Testis (tissue), 5 donors: ENCODE measurements at places on chromosomes 2 and 18. TPM values are rescaled to one million over a fixed set of nuclear protein-coding genes. Genes with fewer than 3 reads are reported as not detected.

The KCNJ13 gene
- total RNA-seq: 1.3 TPM

DNA sequence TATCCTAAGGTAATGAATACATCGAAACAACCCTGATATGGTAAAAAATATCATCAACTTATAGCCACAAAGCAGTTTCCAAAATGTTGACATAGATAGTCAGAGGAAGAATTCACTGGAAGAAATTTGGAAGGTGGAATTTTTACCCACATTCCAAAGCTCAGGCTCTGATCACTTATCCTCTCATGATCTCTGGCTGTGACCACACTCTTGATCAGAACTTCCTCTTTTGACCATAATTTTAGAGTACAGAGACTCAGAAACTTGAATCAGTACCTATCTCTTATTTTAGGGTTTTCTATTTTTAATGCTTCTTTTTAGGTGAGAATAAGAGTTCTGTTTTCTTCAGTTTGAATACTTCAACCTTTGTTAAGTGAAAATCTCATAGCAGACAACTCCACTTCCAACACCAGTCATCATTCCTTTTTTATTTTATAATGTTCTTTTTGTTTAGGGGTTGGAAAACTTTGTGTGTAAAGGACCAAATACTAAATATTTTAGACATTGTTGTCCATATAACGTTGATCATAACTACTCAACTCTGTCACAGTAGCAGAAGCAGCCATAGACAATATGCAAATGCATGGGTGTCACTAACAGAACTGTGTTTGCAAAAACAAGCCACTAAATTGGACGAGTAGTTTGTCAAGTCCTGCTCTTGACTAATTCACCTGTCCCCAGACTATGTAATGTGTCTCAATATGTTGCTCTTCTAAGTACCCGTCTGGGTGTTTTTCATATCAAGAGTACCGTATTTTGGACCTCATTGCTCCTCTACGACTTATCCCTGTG is 891.6 kb upstream of the CRIM1 start:
- no peak for DNase-seq
- no peaks in the 10 kb centered on the region for H3K27me3 ChIP-seq
- no peak overlapping the region for H3K27ac ChIP-seq
- no peaks in the 10 kb centered on the region for H3K4me1 ChIP-seq

- no peaks in the 10 kb centered on the region for H3K27me3 ChIP-seq
- no peak for DNase-seq
- H3K4me3 ChIP-seq: no peak overlapping the region
- no peak overlapping the region for H3K27ac ChIP-seq
Observed at GRCh38 chr18:47595831-47596501, 334.5 kb downstream of the SMAD2 start.

GRCh38 chr18:3097082-3097481 is 84.1 kb upstream of the LPIN2 start:
- H3K27ac ChIP-seq: no peak overlapping the region
- DNase-seq: no peak
- H3K4me3 ChIP-seq: no peak overlapping the region
- H3K27me3 ChIP-seq: no peaks in the 10 kb centered on the region
- H3K4me1 ChIP-seq: no peaks in the 10 kb centered on the region
- no peaks in the 10 kb centered on the region for H3K36me3 ChIP-seq

DNA sequence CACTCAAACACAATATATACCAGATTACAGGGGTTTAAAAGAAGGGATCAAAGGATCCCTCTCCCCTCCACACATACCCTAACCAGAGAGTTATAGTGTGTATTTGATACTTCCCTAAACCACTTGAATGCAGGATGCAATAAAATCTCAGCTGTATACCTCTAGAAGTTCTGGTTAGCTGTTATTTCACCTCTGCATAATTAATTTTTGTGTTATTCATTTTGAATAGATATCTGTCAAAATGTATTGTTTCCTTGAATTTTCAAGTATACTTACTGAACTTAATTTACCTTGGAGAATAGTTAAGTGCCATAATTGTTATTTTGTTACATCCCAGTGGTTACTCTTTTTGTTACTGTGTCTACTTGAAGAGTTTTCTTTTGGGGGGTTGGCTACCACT is 34.5 kb downstream of the DDX1 start:
- peaks cover 4% of the 10 kb centered on the region for H3K36me3 ChIP-seq
- peaks cover 3% of the 10 kb centered on the region for H3K4me1 ChIP-seq
- DNase-seq: no peak
- H3K27me3 ChIP-seq: no peaks in the 10 kb centered on the region

DNA sequence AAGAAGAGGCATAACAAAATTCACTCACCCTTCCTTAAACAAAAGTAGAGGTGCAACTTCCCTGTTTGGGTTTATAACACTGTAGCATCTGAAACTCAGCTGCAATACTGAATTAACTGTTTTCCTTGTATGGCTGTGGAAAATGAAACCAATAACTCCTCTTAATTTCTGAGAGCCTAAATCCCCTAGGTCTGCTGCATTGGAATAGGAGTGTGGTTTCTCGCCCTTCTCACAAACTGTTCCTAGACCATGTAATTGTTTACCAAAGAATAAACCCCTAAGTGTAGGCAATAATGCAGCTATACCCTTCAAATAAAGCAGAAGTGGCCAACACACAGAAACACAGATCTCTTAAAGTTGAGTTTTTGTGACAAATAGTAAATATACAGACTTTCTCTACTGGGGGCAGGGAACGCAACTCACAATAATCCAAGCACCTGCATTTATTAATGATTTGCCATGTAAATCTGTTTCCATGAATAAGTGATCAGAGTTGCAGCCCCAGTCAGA is 52.0 kb downstream of the RASGRP3 start:
- no peak overlapping the region for H3K4me3 ChIP-seq
- H3K27me3 ChIP-seq: no peaks in the 10 kb centered on the region
- no peaks in the 10 kb centered on the region for H3K36me3 ChIP-seq
- H3K4me1 ChIP-seq: no peaks in the 10 kb centered on the region
- H3K27ac ChIP-seq: no peak overlapping the region

DNA sequence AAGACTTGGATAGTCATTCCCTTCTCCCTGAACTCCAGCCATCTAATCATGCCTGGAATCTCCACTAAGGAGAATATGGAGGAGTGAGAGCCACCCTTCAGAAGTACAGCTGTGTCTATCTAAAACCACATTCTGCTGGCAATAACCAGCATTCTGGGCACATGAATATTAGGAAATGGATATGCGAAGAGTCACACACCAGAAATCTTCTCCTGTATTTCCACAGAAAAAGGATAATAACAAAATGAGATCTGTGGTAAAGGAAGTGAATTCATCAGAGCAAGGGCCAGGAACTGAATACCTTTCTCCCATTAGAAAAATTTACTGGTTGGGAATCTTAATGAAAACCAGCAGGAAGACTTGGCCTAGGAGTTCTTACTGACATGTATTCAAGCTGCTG is 218.8 kb downstream of the SCG2 start:
- no peaks in the 10 kb centered on the region for H3K4me1 ChIP-seq
- no peak overlapping the region for H3K4me3 ChIP-seq
- H3K27me3 ChIP-seq: no peaks in the 10 kb centered on the region
- no peak overlapping the region for H3K27ac ChIP-seq

The TXNDC2 gene
- total RNA-seq: 30.5 TPM

GRCh38 chr2:233435436-233436190 is 81.3 kb downstream of the DGKD start:
- H3K36me3 ChIP-seq: no peaks in the 10 kb centered on the region
- H3K27me3 ChIP-seq: no peaks in the 10 kb centered on the region
- H3K27ac ChIP-seq: no peak overlapping the region
- DNase-seq: peak; percentile 13

The CFAP65 gene
- total RNA-seq: 23.7 TPM

The CLHC1 gene
- 7.9 TPM for total RNA-seq

DNA sequence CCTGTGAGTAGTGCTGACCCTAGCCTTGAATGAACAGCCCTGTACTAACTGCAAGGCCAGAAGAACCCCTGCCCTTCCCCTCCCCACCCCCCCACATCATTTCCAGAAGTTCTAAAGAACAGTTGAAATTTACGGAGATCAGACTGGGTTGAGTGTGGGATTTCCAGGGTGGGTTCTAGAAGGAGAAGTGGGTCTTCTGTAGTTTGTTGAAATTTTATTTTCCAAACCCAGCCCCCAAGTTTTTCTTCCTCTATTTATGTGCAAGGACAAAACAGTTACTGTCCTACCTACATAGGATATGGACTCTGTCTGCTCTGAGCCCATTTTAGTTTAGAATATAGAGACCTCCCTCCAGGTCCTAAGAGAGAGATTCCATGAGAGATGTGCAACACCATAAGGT is 26.3 kb upstream of the CASP10 start:
- H3K27ac ChIP-seq: no peak overlapping the region
- no peaks in the 10 kb centered on the region for H3K36me3 ChIP-seq
- no peak for DNase-seq
- H3K4me1 ChIP-seq: peaks cover 16% of the 10 kb centered on the region

DNA sequence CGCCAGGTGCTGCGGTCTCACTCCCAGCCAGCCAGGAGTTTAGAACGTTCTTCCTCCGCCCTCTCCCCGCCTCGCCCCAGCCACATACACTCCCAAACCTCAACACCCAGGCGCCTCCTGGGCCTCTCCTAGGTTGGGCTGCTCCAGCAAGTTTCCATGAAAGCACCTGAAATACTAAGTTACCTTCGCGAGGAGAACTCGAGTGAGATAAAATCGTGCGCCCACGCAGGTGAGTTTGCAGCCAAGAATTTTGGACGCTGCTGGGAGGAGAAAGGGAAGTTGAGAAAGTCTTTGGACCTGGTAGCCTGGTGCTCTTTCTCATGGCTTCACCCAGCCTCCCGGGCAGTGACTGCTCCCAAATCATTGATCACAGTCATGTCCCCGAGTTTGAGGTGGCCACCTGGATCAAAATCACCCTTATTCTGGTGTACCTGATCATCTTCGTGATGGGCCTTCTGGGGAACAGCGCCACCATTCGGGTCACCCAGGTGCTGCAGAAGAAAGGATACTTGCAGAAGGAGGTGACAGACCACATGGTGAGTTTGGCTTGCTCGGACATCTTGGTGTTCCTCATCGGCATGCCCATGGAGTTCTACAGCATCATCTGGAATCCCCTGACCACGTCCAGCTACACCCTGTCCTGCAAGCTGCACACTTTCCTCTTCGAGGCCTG is at the start of gene GPR39:
Gene GPR39 (plus strand): TSS at position 83 of the 673 bp plus-strand sequence.
- H3K27ac ChIP-seq: no peak within 1 kb of the TSS
- H3K36me3 ChIP-seq: no peaks in the 10 kb centered on the region
- H3K4me3 ChIP-seq: peak within 1 kb of the TSS; percentile 45
- H3K27me3 ChIP-seq: no peaks in the 10 kb centered on the region

The RGPD5 gene
- 70.9 TPM for total RNA-seq

DNA sequence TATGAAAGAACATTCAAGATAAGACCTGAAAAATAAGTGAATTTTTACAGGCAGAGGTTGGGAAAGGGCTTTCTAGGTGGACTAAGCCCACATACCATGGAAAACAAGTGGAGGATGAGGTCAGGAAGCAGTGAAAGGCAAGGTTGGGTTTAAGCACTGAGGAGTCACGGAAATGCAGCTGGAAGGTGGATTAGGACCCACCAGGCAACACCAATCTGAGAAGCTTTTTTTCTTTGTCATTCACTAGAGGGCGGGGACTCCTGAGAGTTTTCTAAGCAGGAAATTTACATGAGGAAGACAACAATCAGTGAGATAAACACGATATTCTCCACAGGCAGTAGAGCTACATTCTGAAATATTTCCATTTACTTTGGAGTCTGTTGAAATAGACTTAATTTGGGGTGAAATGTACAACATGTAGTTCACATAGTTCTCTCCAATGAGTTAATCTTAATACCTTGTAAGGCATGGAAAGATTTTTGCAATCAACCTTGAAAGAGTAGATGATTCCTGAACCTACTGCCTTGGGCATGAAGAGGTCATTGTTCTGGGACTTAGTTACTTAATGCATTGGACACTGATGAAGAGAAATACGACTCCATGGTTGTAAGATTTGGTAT is 40.7 kb downstream of the VIT start:
- peaks cover 4% of the 10 kb centered on the region for H3K4me1 ChIP-seq
- H3K36me3 ChIP-seq: no peaks in the 10 kb centered on the region
- DNase-seq: no peak
- no peak overlapping the region for H3K4me3 ChIP-seq

The LGALSL gene
- total RNA-seq: 13.4 TPM

DNA sequence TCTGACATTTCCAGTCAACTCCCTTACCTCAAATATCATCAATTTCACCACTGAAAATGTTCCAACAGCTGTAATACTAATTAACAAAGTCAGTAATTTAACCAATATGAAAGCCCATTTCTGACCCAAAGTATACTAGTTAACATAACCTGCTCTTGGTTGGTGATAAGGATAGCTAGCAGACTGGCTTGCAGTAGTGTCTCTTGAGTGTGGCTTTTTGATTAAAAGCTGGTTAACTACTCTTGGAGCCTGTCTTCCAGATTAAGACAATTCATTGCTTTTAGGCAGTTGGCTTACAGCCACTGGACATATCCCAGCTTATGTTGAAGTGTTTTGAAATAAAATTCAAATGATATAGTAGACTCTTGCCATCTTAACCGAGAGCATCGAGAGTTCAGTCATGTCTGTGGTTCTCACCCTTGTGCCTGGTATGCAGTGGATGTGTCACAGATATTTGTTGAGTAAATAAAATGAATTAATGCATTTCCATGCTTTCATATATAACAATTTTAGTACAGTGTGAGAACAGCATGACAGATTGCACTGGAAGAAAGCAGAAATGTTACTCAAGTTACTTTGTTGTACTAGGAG is 158.1 kb downstream of the TANC1 start:
- H3K27ac ChIP-seq: no peak overlapping the region
- H3K4me1 ChIP-seq: no peaks in the 10 kb centered on the region
- no peak overlapping the region for H3K4me3 ChIP-seq

The NTSR2 gene
- 0.68 TPM for total RNA-seq

The ALPI gene
- not detected for total RNA-seq

The ARHGAP25 gene
- 6.7 TPM for total RNA-seq

The IGFBP5 gene
- total RNA-seq: 169 TPM

DNA sequence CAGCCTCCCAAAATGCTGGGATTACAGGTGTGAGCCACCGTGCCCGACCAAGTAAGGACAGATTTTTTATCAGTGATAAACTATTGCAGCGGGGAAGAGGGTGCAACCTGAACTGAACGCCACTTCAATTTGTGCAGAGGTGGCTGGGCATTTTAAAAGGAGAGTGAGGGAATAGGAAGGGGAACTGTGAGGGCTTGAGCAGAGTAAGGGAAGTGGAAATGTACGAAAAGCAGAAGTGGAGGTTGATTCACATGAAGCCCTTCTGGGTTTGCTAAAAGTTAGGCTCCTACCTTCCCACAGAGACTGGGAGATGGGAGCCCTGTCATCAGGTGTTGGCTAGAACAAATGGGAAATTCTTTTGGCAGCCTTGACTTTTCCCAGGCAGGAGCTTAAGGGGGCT is 6.1 kb downstream of the STK11IP start:
- peak overlapping the region; percentile 6 for H3K27ac ChIP-seq
- no peaks in the 10 kb centered on the region for H3K27me3 ChIP-seq
- H3K4me3 ChIP-seq: no peak overlapping the region
- peaks cover 52% of the 10 kb centered on the region for H3K4me1 ChIP-seq
- no peaks in the 10 kb centered on the region for H3K36me3 ChIP-seq

The KLHL41 gene
- total RNA-seq: 4.3 TPM

DNA sequence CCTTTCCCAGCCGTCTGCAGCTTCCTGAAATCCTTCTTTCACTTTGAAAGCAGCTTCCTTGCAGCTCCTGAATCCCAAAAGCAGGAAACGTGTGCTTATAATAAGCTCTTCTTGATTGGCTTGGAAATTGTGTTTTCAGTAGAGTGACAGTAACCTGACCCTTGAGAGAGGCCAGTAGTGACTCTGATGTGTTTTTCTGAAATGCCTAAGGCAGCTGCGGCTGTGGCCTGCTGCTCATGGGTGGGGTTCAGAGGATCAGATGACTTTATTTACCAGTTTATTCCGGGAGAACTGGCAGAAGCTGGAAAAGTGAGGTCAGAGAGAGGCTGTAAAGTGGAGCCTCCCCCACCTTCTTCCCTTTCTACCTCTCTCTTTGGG is 31.9 kb upstream of the RPIA start:
- no peak overlapping the region for H3K27ac ChIP-seq
- H3K36me3 ChIP-seq: no peaks in the 10 kb centered on the region
- no peaks in the 10 kb centered on the region for H3K27me3 ChIP-seq
- no peak for DNase-seq
- no peak overlapping the region for H3K4me3 ChIP-seq
- H3K4me1 ChIP-seq: no peaks in the 10 kb centered on the region
